ENCODE measurements at places on chromosomes 7 and 10.

- no peak for DNase-seq
These were observed 62.1 kb upstream of the NCAPG2 start for GRCh38 chr7:158766570-158767281.

DNA sequence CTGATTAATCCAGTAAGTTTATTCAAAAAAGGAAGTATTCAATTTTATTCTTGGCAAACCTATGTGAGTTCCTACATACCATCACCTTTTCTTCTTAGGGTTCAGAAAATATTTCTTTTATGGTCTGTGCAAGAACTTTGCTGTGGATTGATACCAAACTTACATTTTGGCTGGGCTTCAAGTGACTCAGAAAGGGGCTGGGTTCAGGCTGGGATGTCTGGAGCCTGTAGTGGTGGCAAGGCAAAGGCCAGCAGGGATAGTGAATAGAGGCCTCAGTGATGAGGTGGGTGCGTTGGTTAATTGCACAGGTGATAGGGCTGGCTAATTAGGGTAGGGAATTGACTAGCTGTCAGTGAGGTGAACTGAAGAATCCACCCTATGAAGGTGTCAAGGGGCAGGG lies 40.2 kb upstream of the ATXN7L1 start:
- DNase-seq, result no peak

DNA sequence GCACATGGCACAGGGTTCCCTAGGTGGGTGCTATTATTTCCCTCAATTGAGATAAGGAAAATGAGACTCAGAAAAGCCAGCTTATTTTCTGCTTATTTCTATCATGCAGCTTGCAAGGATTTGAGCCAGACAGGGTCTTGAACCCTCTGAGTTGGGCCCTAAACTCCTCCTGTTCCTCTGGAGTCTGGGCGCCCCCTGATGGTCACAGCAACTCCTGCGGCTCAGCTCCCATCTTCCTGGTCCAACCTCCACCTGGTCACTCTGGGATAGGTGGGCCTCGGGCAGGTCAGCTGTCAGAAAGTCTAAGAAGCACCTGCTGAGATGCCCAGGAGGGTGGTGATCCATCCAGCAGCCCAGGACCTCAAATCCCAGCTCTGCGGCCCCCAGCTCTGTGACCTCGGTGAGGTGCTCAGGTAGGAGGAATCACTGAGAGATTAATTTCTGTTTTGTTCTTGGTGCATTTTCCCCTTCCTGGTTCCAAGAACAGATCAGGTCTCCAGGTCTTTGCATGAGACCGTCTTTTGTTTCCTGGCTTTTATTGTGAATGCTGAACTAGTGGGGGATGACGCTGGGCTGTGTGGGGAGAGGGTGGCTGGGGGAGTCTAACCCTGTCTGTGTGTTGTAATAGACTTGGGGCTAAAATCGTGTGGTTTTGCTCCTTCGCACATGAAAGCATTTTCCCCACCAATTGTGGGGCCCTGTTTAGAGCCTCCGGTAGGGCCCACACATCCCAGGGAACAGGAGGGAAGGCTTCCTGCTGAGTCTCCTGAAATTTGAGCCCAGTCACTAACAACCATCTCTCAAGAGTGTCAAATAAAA lies 32.8 kb downstream of the TMEM130 start:
- no peak for DNase-seq

- no peak for DNase-seq
These were observed 23.4 kb downstream of the IQCE start for GRCh38 chr7:2582006-2582735.

DNA sequence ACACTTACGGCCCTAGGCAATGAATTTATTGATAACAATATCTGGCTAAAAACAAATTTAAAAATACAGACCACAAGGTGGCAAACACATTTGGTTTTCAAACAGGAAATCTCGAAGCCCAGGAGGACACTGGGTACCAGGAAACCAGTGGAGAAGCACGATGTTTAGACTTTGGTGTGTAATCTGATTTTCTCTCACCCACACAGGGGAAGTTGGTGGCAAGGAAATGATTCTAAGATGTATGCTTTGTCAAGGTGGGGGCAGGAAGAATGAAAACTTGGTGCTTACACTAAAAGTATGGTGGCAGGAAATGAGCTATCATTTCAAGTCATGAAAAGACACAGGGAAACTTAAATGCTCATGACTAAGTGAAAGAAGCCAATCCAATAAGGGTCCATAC lies 113.2 kb upstream of the ANKRD1 start:
- DNase-seq, result peak; percentile 30

GRCh38 chr10:8060010-8060703 lies 5.7 kb downstream of the GATA3 start:
- peak; percentile 68 for DNase-seq

DNA sequence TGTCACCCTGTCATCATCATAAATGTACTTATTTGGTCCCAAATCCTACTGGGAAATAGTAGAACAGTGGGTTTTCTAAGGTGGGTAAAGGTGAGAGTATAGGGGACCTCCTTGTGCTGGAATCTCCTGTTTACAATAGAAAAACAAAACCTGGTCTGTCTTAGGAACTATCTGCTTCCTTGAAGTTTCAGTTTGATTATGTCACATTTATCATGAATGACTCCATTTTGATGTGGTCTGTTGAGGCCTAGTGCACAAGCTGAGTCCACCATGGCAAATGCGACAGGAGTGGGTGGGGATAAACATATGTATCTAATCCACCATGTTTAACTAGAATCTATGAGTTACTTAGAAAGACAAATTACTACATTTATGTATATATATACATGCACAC lies 13.0 kb upstream of the REPIN1 start:
- no peak for DNase-seq

- DNase-seq, result no peak
These were observed 158.4 kb downstream of the NEURL1 start for GRCh38 chr10:103651783-103652476.

- peak; percentile 19 for DNase-seq
These were observed 5.6 kb downstream of the POR start for GRCh38 chr7:75920431-75921161.

DNA sequence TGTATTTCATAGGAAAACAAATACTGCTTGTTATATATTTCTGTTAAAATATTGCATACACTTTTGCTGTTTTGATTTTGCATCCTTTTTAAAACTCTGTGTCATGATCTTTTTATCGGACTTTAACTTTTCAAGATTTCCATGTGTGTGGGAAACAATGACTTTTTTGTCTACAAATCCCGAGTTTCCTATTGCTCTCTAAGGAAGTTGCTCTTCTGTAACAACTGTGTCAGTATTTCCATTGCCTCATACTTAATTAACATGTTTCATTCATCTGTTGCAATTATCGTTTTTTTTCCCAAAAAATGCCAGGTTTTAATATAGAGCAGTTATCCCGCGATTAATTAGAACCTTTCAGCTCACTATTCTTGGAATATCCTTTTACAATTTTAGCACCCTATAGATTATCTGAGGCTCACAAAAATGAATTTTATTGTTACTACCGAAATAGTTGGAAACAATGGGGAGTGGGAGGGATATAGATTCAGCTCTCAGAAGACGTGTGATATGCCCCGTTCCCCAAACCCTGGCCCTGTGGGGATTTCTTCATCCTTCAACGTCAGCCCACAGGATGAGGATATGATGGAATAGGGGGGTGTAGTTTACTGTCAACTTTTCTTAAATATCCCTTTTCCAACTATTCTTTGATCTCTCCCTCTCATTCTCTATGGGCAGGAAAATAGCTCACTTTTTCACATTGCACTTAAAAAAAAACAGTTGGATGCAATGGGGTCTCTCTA lies 297.6 kb upstream of the IGFBP3 start:
- DNase-seq, result no peak

DNA sequence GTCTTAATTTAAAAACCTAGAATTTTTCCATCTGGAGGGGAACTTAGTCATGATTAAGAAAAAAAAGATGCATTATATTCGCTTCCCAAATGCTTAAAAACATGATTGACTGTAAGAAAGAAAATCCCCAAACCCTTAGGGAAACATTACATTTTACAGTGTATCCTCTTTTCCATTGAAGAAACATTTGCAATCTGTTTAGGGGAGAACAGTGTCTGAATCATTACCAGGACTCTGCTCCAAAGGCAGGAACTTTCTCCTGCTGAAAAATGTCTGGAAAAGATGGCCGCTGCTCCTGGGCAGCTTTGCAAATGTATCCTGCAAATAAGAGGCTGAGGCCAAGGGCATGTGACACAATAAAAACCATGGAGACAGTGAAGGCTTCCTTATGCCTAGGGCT lies 173.7 kb downstream of the BUB3 start:
- no peak for DNase-seq

DNA sequence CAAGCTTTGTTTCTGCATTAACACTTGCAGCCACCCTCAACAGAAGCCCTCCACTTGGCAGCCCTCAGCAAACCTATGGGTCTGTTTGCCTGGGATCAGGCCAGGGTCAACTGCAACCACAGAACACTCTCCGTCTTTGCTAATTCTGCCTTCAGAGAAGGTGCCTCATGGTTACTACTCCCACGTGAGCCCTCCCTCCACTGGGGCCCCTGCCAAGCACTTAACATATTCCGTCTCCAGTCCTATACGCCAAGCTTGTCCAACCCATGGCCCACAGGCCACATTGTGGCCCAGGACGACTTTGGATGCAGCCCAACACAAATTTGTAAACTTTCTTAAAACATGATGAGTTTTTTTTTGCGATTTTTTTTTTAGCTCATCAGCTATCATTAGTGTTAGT lies 54.7 kb downstream of the HSPA12A start:
- no peak for DNase-seq

DNA sequence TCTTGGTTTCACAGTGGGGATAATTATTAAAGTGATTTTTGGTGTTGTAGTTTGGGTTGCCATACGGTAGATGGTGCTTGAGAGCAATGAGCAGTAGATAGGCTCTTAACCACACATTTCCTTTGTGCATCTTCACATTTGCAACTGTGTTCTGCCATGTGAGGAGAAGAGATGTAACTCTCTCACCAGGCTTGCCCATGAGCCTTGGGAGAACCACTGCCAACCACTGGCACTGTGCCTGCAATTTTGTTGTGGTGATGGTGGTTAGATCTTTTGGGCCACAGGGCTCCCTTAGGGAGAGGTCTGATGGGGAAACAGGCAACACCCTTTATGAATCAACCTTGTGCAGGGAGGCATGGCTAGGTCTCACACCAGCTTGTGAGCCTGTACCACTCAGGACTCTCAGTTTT lies 204.3 kb downstream of the CCDC7 start:
- DNase-seq, result peak; percentile 24

GRCh38 chr10:123788981-123789380 lies 102.6 kb downstream of the CPXM2 start:
- no peak for DNase-seq

DNA sequence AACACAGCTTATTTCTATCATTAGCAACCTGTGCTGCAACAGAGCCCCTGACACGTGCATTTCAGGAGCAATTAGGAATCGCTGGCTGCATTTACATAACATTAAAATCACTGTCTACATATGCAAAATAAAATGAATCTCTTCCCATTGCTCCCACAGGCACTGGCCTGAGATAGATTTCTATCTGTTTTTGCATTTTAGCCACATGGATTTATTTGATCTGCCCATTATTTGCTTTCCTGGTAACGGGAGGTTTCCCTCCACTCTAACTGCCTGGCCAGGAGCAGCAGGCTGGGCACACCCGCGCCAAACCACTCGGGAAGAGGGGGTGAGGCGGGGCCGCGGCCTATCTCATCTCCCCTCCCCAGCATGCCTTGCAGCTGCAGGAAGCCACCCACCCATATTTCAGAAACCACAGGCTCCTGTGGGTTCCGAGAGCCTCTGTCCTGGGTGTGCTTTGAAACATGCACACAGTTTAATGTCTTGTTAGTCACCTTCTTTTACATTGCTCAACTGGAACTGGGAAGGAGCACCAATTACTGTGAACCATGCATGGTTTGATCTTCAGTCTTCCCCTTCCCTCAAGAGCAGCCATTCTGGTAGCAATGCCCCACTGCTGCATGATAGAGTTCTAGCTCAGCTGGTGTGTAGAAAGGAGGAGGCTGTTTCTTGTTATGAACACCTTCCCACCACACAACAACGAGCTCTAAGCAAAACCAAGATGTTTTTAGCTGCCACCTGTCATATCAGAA lies 37.7 kb upstream of the IKZF1 start:
- peak; percentile 90 for DNase-seq

GRCh38 chr10:37314350-37314749 lies 189.0 kb downstream of the ANKRD30A start:
- no peak for DNase-seq

GRCh38 chr10:68212721-68213352 lies 19.1 kb downstream of the ATOH7 start:
- peak; percentile 35 for DNase-seq

DNA sequence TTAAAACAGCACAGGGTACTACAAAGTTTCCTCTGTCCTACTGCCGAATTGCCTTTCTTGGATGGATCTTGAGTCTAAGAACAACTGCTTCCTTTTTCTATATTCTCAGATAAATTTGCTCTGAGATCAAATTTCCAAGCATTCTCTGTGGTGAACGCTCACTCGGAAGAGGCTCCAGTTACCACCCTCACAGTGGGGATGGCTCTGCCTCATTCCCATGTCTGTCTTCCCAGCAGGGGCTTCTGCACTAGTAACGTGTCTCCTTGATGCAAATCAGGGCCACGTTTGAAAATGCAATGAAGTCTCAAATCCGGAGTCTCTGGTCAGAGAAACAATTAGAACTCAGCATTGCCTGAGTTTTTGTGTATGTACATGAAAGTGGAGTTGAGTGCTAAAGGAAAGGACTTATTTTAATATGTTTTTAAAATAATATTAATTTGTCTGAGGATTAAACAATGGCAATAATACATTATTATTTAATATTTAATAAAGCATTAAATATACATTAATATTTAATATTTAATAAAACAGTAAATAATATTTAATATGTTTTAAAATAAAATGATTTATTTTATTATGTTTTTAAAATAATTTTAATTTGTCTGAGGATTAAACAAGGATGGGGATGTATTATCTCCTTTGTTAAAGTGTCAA lies 61.8 kb downstream of the INHBA start:
- no peak for DNase-seq

GRCh38 chr10:97714401-97715258 lies 1.1 kb downstream of the MARVELD1 start:
- no peak for DNase-seq

- peak; percentile 75 for DNase-seq
These were observed 187.7 kb upstream of the KLF6 start for GRCh38 chr10:3972460-3973301.

- DNase-seq, result no peak
These were observed 87.7 kb downstream of the GFRA1 start for GRCh38 chr10:116185199-116185867.

DNA sequence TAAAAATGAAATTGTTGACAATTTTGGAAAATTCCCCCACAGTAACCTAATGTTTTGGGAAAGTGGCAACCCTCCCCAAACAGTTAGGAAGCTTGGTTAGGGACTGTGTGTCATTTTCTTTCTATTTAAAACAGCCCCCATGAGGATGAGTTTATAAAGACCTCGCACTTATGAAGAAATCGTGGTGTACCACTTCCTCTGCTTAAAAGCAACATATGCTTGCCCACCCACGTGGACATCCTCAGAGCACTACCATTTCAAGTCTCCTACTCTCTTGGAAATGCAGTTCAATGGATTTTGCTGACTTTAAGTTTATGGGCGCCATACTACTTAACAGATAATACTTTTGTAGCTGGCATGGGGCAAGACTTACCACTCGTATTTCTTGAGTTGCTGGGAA lies 223.8 kb downstream of the DYNC1I1 start:
- no peak for DNase-seq
